Type B pancreatic cell (in vitro differentiated cells): ENCODE measurements at places on chromosomes 7 and 10. TPM values are rescaled to one million over a fixed set of nuclear protein-coding genes. Genes with fewer than 3 reads are reported as not detected.
A peak's percentile ranks its signal among the peaks of the same experiment; 100 is the strongest.

DNA sequence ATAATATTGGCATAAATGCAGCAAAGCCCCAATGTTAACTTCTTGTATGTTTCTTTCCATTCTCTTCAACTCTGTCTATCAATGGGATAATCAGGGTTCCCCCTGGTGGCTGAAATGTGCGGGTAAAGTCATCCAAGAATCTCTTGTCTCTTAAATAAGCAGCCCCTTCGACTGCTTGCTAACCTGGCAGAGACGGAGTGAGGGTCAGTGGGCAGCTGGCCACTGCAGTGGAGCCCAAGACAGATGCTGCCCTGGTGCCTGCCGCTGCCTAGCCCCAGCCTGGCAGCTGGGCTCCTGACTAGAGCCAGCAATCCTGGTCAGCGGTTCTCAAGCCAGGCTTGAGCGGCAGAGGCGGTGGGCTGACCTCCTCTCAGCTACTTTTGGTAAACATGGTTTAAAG, 248.9 kb downstream of the COBL start:
- H3K27ac ChIP-seq: no peak overlapping the region
- no peaks in the 10 kb centered on the region for H3K4me1 ChIP-seq
- no peak overlapping the region for H3K4me3 ChIP-seq
- no peak for DNase-seq
- H3K27me3 ChIP-seq: no peaks in the 10 kb centered on the region
- H3K36me3 ChIP-seq: no peaks in the 10 kb centered on the region

- H3K36me3 ChIP-seq: no peaks in the 10 kb centered on the region
- no peak for DNase-seq
- H3K4me3 ChIP-seq: peak overlapping the region; percentile 45
- H3K27me3 ChIP-seq: peaks cover 85% of the 10 kb centered on the region
- H3K27ac ChIP-seq: no peak overlapping the region
Observed at GRCh38 chr10:1733720-1734119, 3.6 kb downstream of the ADARB2 start.

- no peak overlapping the region for H3K27ac ChIP-seq
- no peak overlapping the region for H3K4me3 ChIP-seq
- H3K27me3 ChIP-seq: no peaks in the 10 kb centered on the region
Observed at GRCh38 chr10:60427709-60428386, 38.2 kb upstream of the ANK3 start.

- DNase-seq: no peak
- peaks cover 4% of the 10 kb centered on the region for H3K4me1 ChIP-seq
- no peaks in the 10 kb centered on the region for H3K27me3 ChIP-seq
- H3K27ac ChIP-seq: no peak overlapping the region
Observed at GRCh38 chr7:18474944-18475343, 20.6 kb upstream of the HDAC9 start.

DNA sequence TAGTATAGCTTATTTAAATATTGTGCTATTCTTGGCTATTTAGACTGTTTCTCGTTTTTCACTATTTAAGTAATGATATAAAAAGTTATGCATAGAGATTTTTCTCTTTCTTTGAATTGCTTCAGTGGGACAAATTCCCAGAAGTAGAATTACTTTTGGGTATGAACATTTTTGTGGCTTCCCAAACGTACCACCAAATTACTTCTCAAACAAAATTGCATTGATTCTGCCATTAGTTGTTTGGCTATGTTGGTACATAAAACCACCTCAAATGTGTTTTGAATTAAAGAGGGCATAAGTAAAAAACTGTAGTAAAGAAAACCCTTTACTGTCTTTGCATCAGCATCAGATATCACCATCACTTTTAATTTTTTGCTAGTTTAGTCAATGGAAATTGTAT, 31.0 kb downstream of the AKR1B1 start:
- H3K27me3 ChIP-seq: no peaks in the 10 kb centered on the region
- no peaks in the 10 kb centered on the region for H3K36me3 ChIP-seq
- H3K4me1 ChIP-seq: peaks cover 6% of the 10 kb centered on the region
- no peak overlapping the region for H3K27ac ChIP-seq
- H3K4me3 ChIP-seq: no peak overlapping the region

DNA sequence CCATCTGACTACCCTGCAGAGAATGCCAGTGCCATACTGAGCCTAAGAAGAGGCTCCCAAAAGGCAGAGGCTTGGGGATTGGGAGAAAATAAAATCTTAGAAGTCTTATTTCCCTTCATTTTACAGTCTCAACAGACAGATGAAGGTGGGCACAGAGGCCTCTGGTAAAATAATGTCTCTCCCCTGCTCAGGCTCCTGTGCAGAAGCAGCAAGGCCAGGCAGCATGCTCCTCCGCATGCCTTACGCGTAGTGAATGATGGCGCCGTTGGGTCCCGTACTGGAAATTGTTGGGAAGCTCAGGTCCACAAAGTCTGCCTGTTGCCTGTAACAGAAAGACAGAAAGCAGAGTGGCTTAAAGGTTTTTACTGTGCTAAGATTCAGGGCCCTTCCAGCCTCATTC, 45.8 kb downstream of the XPNPEP1 start:
- H3K36me3 ChIP-seq: peaks cover 22% of the 10 kb centered on the region
- no peak overlapping the region for H3K4me3 ChIP-seq
- no peak overlapping the region for H3K27ac ChIP-seq
- peaks cover 7% of the 10 kb centered on the region for H3K4me1 ChIP-seq
- no peaks in the 10 kb centered on the region for H3K27me3 ChIP-seq
- DNase-seq: no peak

GRCh38 chr7:101943889-101944600, 126.6 kb downstream of the CUX1 start:
- H3K36me3 ChIP-seq: peaks cover 7% of the 10 kb centered on the region
- peaks cover 29% of the 10 kb centered on the region for H3K4me1 ChIP-seq
- no peaks in the 10 kb centered on the region for H3K27me3 ChIP-seq
- no peak overlapping the region for H3K27ac ChIP-seq

GRCh38 chr7:2971914-2972834, 71.5 kb downstream of the CARD11 start:
- peaks cover 3% of the 10 kb centered on the region for H3K4me1 ChIP-seq
- no peak overlapping the region for H3K27ac ChIP-seq
- no peak overlapping the region for H3K4me3 ChIP-seq
- no peaks in the 10 kb centered on the region for H3K36me3 ChIP-seq
- H3K27me3 ChIP-seq: no peaks in the 10 kb centered on the region

DNA sequence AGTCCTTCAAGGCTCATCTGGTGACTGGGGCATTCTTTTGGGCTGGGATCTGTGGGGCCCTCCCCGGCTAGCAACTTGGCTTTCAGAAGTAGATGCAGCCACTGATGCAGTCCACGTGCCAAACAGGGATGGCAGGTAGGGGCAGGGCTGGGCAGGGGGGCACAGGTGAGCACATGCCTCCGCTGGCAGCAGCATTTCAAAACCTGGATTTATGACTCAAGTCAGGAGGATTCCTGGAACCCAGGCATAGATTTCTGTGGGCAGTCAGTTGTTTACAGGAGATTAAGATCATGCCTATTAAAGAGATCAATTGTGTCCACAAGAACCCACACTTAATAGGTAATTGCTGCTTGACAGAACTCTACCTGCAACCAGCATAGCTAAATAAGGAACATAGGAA, 839 bp upstream of the HABP2 start:
- H3K27me3 ChIP-seq: peaks cover 7% of the 10 kb centered on the region
- DNase-seq: no peak
- H3K36me3 ChIP-seq: no peaks in the 10 kb centered on the region
- H3K4me3 ChIP-seq: no peak overlapping the region

GRCh38 chr10:10418387-10418786, 599.3 kb upstream of the CELF2 start:
- no peak for DNase-seq
- H3K36me3 ChIP-seq: no peaks in the 10 kb centered on the region
- no peaks in the 10 kb centered on the region for H3K4me1 ChIP-seq
- H3K27ac ChIP-seq: no peak overlapping the region

DNA sequence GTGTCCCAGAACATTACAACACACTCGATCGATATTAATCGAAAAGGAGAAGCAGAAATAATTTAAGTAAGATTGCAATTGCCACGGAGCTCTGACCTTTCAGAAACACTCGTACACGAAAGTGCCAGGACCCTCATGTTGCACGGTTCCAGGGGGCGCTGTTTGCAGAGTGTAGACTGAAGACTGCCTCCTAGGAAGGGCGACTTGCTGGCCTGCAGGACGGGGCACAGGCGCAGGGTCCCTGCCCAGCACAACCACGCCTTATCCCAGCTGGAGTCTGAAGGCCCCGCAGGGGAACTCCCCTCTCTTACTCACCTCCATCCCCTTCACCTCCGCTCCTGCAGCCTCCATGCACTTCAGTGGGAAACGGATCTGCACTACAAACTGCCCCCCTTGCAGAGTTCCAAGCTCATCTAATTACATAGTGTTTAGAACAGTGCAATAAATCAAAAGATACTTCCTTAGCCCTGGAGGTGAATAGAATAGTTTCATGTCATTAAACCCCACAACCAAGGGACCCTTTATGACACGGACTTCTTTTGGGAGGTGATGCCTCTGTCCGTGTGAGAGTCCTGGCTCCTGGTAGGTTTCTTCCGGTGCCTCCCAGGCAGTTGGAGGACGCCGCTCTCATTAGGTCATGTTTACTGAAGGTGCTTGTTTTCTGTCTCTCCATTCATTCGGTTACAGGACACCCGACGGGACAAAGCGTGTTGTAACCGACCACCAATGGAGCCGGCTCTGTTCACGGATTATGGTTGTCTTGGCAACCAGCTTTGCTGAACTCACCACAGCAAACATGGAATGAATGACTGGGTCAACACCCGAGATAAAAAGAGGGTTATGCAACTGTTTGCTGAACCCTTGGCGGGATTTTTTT, 262.2 kb downstream of the BAMBI start:
- H3K4me3 ChIP-seq: peak overlapping the region; percentile 83
- H3K27me3 ChIP-seq: no peaks in the 10 kb centered on the region

GRCh38 chr7:156475179-156475578, 165.4 kb upstream of the RNF32 start:
- no peak overlapping the region for H3K27ac ChIP-seq
- no peaks in the 10 kb centered on the region for H3K36me3 ChIP-seq
- DNase-seq: peak; percentile 18
- H3K27me3 ChIP-seq: peaks cover 23% of the 10 kb centered on the region

DNA sequence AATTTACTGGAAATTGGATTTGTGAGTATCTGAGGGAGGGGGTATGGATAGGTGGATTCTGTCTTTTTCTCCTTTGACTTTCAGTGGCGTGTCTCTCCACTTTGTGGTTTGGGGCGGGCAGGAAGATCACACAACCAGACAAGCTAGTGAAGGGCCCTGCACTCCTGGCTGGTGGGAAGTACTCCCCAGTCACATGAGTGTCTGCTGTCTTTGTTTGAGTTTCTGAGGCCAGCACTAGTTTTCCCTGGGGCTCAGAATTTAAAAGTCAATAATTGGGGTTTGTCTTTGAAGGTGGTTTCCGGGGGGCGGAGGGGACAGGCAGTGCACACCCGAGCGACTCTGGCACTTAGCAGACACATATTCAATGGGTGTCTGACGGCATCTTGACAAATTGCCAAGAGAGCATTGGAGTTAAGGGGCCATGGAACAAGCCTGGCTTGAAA, 120.1 kb downstream of the WDFY4 start:
- no peak for DNase-seq
- peak overlapping the region; percentile 60 for H3K27ac ChIP-seq
- peak overlapping the region; percentile 58 for H3K4me3 ChIP-seq
- H3K4me1 ChIP-seq: peaks cover 14% of the 10 kb centered on the region

DNA sequence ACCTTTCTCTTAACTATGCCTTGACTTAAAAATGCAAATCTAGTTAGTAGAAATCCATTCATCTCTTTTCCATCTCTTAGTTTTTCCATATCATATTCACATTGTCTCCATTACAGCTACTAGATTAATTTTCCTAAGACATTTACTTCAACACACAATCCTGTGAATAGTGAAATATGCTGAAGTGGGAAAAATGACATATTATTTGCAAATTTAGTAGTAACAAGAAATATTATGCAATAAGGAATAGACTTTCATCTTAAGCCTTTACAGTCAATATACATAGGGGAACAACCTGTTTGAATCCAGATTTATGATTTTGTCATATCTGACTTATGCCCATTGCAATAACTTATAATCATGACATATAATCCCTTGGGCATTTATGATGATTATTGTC, 277.0 kb upstream of the IMMP2L start:
- DNase-seq: no peak
- H3K36me3 ChIP-seq: peaks cover 24% of the 10 kb centered on the region
- no peak overlapping the region for H3K4me3 ChIP-seq
- H3K27ac ChIP-seq: no peak overlapping the region

DNA sequence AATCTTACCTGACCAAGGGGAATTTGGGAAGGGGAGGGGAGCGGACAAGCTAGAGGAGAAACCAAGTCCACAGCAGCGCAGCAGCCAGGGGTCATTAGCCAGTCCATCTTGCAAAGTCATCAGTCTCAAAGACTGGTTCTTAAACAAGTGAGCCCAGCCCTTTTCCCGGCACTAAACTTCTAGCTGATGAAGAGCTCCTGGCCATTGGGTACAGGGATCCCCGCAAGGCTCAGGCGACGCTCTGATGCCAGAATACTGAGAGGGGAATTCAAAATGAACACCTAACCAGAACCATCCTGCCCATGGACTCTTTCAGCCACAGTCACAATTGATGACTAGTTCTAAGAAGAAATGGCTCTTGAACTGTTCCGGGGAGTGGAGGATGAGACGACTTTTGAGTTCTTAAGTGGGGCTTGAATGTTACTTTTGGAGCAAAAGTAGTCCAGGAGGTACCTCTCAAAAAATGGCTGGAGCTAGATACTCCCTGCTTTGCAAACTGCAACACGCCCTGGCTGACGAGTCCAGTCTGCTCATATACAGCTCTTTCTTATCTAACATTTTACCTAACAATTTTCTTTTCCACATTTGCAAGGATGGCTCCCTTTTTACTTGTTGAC, 2.5 kb upstream of the TWIST1 start:
- H3K36me3 ChIP-seq: peaks cover 4% of the 10 kb centered on the region
- peak overlapping the region; percentile 33 for H3K27ac ChIP-seq
- no peak for DNase-seq
- peaks cover 14% of the 10 kb centered on the region for H3K4me1 ChIP-seq
- peaks cover 71% of the 10 kb centered on the region for H3K27me3 ChIP-seq
- H3K4me3 ChIP-seq: peak overlapping the region; percentile 92

- no peak overlapping the region for H3K27ac ChIP-seq
- H3K4me1 ChIP-seq: no peaks in the 10 kb centered on the region
- no peaks in the 10 kb centered on the region for H3K36me3 ChIP-seq
Observed at GRCh38 chr7:49497471-49497870, 276.0 kb upstream of the VWC2 start.

- no peaks in the 10 kb centered on the region for H3K4me1 ChIP-seq
- peaks cover 14% of the 10 kb centered on the region for H3K27me3 ChIP-seq
- H3K36me3 ChIP-seq: no peaks in the 10 kb centered on the region
- no peak overlapping the region for H3K4me3 ChIP-seq
Observed at GRCh38 chr10:82149674-82150073, 274.7 kb downstream of the NRG3 start.

VSIR gene
- total RNA-seq: 47.0 and 82.1 TPM in 2 replicates

PTPRE gene
- 2.5 and 3.6 TPM in 2 replicates for total RNA-seq

RTKN2 gene
- 3.2 and 10.0 TPM in 2 replicates for total RNA-seq

STEAP2 gene
- 1.7 and 3.3 TPM in 2 replicates for total RNA-seq

PIK3CG gene
- not detected in 2 replicates for total RNA-seq

LGI1 gene
- 0.85 and 2.2 TPM in 2 replicates for total RNA-seq

ZNF736 gene
- total RNA-seq: not detected in 2 replicates

OR2A42 gene
- 0.10 TPM in 1 of 2 replicates, not detected in the other for total RNA-seq

ADAMTS14 gene
- total RNA-seq: 0.29 and 1.4 TPM in 2 replicates

IFIT2 gene
- total RNA-seq: 1.3 and 1.4 TPM in 2 replicates

TEX47 gene
- not detected in 2 replicates for total RNA-seq

SPDYE16 gene
- total RNA-seq: 0.19 and 0.51 TPM in 2 replicates

CDC14C gene
- total RNA-seq: not detected in 2 replicates

NT5C3A gene
- total RNA-seq: 25.4 and 30.9 TPM in 2 replicates

CUL1 gene
- 56.6 and 57.3 TPM in 2 replicates for total RNA-seq

WNT8B gene
- 0.29 and 0.68 TPM in 2 replicates for total RNA-seq
